NT2/D1 (cell line): ENCODE measurements at places on chromosomes 1 and 21.

DNA sequence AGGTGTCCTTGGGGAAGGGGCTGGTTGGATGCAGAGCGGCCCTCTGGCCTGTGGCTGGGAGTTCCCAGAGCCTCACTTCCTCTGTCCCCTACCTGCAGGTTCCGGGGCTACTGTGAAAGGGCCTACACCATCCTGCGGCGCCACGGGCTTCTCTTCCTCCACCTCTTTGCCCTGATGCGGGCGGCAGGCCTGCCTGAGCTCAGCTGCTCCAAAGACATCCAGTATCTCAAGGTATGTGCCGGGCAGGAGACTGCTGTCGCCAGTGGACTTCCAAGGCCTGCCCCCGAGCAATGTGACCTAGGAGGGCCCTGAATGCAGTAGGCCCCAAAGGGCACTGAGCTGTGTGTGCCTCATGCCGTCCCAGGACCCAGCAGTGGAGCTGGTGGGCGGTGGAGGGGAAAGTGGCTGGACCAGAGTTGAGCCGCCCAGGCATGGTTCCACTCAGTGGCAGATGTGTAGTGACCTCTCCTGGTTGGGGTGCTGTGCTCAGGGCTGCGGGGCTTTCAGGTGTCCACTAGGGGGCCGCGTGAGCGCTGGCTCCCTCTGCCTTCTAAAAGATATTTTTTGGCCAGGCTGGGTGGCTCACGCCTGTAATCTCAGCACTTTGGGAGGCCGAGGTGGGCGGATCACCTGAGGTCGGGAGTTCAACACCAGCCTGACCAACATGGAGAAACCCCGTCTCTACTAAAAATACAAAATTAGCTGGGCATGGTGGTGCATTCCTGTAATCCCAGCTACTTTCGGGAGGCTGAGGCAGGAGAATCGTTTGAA lies 73.4 kb downstream of the PIK3CD start:
- no peak for DNase-seq

DNA sequence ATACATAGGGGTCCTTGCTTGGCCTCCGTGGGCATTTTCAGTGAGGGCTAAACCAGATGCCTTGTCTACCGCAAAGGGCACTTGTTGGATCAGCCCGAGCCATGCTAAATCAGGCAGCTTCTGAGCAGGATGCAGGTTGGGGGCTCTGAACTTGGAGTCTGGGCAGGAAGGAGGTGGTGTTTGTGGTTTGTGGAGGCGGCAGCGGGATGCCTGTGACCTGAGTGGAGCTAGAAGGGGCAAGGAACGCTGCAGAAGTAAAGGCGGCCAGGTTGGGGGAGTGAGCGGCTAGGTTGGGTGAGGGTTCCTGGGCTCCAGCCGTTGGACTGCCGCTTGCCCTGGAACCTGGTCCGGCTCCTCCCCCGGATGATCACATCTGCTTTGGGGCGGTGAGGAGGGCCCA lies 183.9 kb downstream of the CAMTA1 start:
- DNase-seq = no peak

GRCh38 chr1:162360237-162360873 lies 16.3 kb downstream of the SPATA46 start:
- no peak for DNase-seq

GRCh38 chr1:176177764-176178163 lies 29.3 kb downstream of the COP1 start:
- DNase-seq = no peak

- DNase-seq = no peak
Measured at GRCh38 chr1:245860657-245861544, 646.2 kb downstream of the SMYD3 start.

- no peak for DNase-seq
Measured at GRCh38 chr1:153536012-153536670, 350 bp upstream of the S100A6 start.

GRCh38 chr1:204713541-204713940 lies 28.0 kb upstream of the LRRN2 start:
- no peak for DNase-seq

- no peak for DNase-seq
Measured at GRCh38 chr1:153363641-153364040, 6.0 kb downstream of the S100A9 start.

DNA sequence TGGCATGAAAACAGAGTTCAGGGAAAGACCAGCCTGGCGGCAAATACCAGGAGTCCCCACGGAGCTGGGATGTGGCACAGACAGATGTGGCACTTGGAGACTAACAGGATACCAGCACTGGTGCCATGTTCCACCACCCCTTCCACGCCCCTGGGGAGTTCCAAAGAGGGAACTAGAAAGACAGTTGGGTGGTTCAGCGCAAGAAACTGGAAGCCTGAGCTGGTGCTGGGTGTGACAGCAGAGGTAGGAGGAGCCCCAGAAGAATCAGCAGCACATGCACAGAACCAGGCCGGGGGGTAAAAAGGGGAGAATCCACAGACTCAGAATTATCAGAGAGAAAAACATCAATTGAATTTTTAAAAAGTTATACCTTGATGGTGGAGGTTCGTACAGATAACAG lies 22.4 kb downstream of the DDX20 start:
- DNase-seq = no peak

DNA sequence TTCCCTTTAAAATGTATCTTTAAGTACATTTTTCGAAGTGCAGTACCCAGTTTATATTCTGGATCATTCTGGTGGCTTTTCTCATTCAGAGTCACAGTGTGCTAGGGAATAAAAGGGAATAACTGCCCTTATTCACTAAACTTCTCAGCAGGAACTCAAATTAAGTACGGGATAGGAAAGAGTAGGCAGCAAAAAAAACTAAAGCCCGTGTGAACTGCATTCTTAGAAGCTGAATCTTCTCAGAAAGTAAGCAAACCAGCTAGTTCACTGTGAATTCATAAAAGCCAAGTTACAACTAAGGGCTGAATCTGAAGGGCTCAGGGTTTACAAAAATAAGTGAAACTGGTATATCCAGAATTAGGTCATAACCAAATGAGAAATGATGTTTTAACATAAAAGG lies 22.0 kb downstream of the PRPF38A start:
- no peak for DNase-seq

DNA sequence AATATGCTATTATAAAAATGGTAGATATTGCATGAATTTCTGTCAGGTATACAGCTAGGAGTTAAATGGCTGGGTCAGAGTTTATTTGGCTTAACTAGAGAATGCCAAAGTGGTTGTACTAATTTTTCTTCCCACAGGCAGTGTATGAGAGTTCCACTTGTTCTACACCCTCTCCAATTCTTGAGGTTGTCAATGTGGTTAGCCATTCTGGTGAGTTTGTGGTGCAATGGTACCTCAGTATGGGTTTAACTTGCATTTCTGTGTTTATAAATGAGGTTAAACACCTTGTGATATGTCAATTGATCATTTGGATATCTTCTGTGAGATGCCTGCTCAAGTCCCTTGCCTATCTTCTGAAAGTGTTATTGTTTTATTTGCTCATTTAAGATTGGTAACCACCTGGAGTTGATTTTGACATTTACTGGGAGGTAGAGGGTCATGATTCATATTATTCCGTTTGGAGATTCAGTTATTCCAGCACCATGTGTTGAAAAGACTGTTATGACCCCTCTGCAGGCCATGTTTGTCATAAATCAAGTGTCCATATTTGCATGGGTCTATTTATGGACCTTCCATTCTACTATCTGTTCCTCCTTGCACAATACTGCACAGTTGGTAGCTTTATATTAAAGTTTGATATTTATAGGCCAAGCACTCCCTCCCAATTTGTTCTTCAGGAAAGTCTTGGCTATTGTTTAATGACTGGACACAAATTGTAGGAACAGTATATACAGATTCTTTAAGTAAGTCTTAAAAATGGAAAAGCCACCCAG lies 5.8 kb downstream of the FALEC start:
- DNase-seq = no peak

DNA sequence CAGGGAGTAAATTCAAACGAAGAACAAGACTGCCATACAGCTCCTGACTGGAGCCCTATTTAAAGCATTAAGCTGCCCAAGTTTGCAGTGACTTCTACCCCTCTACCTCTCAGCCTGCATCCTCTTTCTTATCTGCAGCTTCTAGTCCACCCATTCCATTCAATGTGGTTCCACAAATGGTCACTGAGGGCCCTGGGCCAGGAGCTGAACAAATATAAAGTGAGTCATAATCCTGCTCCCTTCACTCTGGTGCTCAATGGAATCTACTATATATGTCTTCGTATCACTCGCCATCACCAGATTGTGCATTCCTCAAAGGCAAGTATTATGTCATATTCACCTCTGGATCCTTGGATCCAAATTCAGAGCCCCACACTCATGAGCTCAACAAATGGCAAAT lies 398.7 kb downstream of the BRINP2 start:
- DNase-seq = no peak

DNA sequence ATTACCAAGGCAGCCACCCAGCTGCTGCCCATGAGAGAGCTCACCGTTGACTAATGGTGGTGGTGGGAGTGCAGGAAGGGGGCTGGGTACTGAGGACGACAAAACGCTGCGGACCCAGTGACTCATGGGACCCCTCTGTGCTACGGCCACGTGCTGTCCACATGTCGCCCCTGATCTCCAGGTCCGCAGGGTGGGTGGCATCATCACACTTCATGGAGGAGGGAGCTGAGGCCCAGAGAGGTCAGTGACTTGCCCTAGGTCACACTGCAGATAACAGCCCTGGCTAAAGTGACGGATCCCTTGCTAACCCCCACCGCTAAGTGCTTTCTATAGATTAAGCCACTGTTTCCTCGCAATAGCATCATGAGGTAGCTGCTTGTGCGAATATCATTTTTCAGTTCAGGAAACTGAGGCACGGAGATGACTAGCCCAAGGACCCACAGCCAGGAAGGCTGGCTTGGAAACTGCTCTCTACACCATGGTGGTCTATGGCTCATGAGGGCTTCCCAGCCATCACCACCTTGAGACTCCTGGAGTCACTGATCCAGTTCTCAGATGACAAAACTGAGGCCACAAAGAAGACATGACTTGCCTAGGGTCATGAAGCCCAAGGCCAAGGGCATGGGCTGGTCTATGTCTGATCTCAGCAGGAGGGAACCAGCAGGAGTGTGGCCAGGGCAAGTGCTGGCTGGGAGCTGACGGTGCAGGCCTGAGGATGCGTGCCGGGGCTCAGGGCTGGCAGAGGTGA lies 12.6 kb downstream of the RUNX3 start:
- no peak for DNase-seq

GRCh38 chr1:96559707-96560596 lies 161.6 kb upstream of the PTBP2 start:
- DNase-seq = peak; percentile 35

GRCh38 chr1:92831368-92831761 lies 475 bp upstream of the RPL5 start:
- no peak for DNase-seq

DNA sequence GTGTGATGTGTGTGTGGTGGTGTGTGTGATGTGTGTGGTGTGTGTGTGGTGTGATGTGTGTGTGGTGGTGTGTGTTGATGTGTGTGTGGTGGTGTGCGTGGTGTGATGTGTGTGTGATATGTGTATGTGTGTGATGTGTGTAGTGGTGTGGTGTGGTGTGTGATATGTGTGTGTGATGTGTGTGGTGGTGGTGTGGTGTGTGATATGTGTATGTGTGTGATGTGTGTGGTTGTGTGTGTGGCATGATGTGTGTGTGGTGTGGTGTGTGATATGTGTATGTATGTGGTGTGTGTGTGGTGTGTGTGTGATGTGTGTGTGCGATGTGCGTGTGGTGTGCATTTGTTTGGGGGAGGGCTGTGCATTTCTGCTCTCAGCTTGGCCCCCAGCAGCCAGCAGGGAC lies 7.1 kb upstream of the PCBP3 start:
- no peak for DNase-seq

DNA sequence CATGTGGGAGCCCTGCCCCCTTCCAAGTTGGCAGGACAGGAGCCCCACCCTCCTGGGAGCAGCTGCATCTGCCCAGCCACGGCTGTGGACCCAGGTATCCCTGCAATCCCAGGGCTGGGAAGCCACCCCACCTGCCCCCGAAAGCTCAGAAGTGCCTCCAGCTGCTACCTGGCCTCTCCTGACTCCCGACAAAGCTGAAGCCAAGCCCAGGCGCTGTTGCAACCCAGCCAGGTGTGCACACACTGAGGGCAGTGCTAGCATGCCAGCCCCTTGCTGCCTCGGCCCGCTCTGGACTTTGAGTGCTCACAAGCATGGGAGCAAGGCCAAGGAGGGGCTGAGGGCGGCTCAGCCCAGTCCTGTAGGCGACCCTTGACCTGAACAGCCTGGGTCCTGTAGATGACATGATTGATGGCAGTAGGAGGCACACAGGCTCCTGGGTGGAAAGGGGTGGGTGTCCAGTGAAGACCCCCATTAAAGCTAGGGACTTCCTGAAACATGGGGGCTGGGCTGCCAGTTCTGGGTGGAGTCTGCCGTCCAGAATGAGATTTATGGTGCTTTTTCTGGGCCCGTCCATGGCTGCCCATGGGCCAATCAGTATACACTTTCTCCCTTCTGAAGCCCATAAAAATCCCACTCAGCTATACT lies 2.8 kb upstream of the SSU72 start:
- DNase-seq = no peak

- no peak for DNase-seq
Measured at GRCh38 chr1:119431836-119432235, 16.9 kb downstream of the HSD3B2 start.

DNA sequence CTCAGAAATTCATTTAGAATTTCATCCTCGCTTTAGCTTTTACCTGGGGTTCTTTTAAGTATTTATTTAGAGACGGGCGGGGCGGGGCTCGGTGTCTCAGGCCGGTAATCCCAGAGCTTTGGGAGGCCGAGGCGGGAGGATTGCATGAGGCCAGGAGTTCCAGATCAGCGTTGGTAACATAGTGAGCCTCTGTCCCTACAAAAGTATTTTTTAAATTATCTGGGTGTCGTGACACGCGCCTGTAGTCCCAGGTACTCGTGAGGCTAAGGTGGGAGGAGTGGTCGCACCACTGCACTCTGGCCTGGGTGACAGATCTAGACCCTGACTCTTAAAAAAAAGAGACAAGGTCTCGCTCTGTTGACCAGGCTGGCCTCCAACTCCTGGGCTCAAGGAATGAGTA lies 942 bp upstream of the RSBN1 start:
- no peak for DNase-seq
